ENCODE measurements at places on chromosomes 12 and 14. TPM values are rescaled to one million over a fixed set of nuclear protein-coding genes. Genes with fewer than 3 reads are reported as not detected.

- no peaks in the 10 kb centered on the region for H3K36me3 ChIP-seq
- DNase-seq = peak; percentile 66
- peak overlapping the region; percentile 75 for H3K27ac ChIP-seq
- peaks cover 21% of the 10 kb centered on the region for H3K4me1 ChIP-seq
- H3K27me3 ChIP-seq = no peaks in the 10 kb centered on the region
Observed at GRCh38 chr14:22886500-22887259, 3.7 kb downstream of the REM2 start.

- H3K4me3 ChIP-seq = no peak overlapping the region
- no peaks in the 10 kb centered on the region for H3K4me1 ChIP-seq
- no peak for DNase-seq
Observed at GRCh38 chr14:75083271-75083670, 13.8 kb downstream of the ZC2HC1C start.

DNA sequence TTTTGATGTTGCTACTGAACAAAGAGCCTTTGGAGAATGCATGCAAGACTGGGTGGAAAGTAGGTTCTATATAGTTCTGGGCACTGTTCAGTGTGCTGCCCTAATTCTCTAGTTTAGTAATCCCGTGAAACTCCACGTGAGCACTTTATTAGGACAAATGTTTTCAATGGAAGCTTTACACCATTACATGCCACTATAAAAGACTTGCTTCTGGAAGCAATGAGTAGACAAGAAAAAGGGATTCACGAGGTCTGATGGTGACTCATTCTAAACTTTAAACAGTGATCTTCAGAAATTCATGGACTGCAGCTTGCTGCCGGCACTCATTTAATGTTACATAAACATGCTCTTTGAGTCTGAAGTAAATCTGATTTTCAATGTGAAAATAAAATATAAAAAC lies 22.3 kb downstream of the ATG14 start:
- DNase-seq = no peak
- H3K36me3 ChIP-seq = no peaks in the 10 kb centered on the region
- H3K27ac ChIP-seq = no peak overlapping the region
- H3K4me3 ChIP-seq = no peak overlapping the region
- H3K4me1 ChIP-seq = peaks cover 5% of the 10 kb centered on the region

- H3K36me3 ChIP-seq = no peaks in the 10 kb centered on the region
- no peaks in the 10 kb centered on the region for H3K27me3 ChIP-seq
- H3K27ac ChIP-seq = peak overlapping the region; percentile 94
- H3K4me3 ChIP-seq = peak overlapping the region; percentile 69
- DNase-seq = peak; percentile 49
Observed at GRCh38 chr14:71320734-71321573, 413.7 kb downstream of the PCNX1 start.

DNA sequence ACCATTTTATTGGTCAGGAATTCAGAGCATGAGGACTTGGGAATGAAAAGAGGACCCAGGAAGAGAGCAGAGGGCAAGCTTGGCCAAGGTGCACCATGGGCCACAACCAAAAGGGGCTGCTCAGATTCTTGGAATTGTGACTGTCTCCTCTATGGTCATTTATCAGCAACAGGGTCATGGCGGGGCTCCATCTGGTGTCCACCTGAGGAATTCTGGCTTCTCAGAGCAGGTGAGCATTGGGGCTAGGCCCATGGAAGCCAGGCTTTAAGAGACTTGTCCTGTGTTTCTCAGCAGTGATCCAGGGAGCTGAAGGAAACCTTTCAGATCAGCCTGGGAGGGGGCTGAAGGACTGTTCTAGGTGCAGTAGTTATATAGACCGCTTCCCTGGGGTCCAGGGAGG lies 2.6 kb upstream of the RIN3 start:
- peaks cover 13% of the 10 kb centered on the region for H3K4me1 ChIP-seq
- no peak for DNase-seq
- H3K36me3 ChIP-seq = no peaks in the 10 kb centered on the region
- no peaks in the 10 kb centered on the region for H3K27me3 ChIP-seq

DNA sequence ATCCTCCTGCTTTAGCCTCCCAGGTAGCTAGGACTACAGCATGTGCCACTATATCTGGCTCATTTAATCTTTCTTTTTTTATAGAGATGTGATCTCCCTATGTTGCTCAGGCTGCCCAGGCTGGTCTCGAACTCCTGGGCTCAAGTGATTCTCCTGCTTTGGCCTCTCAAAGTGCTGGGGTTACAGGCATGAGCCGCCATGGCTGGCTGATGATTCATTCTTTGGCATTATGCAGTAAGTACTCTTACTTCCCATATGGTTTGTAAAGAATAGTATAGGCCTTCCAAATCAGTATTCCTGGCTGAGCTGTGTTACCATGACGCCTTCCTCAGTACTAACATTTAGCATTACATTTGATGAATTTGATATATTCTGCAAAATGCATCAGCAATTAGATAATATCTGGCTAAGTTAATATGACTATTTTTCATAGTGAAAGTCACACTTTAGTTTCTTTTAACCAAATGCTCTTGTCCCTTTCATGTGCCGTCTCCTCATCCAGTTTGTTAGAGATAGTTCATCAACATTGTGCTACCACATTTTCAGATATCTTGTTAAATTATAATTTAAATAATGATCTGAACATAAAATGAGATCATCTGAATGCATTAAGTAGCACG lies 3.2 kb upstream of the MIA2 start:
- H3K27ac ChIP-seq = no peak overlapping the region
- no peak for DNase-seq
- peaks cover 40% of the 10 kb centered on the region for H3K4me1 ChIP-seq
- no peaks in the 10 kb centered on the region for H3K36me3 ChIP-seq
- H3K27me3 ChIP-seq = no peaks in the 10 kb centered on the region

- H3K4me1 ChIP-seq = no peaks in the 10 kb centered on the region
- no peak overlapping the region for H3K27ac ChIP-seq
- H3K27me3 ChIP-seq = no peaks in the 10 kb centered on the region
- no peaks in the 10 kb centered on the region for H3K36me3 ChIP-seq
- DNase-seq = no peak
- no peak overlapping the region for H3K4me3 ChIP-seq
Observed at GRCh38 chr12:124140944-124141486, 153.9 kb upstream of the RFLNA start.

- no peak overlapping the region for H3K4me3 ChIP-seq
- no peaks in the 10 kb centered on the region for H3K36me3 ChIP-seq
- peaks cover 73% of the 10 kb centered on the region for H3K4me1 ChIP-seq
- no peak for DNase-seq
- H3K27ac ChIP-seq = peak overlapping the region; percentile 62
Observed at GRCh38 chr12:44848703-44849085, 27.4 kb downstream of the NELL2 start.

GRCh38 chr12:68804657-68805591 lies 3.1 kb upstream of the MDM2 start:
- no peak for DNase-seq
- no peak overlapping the region for H3K27ac ChIP-seq
- no peak overlapping the region for H3K4me3 ChIP-seq
- H3K27me3 ChIP-seq = no peaks in the 10 kb centered on the region
- peaks cover 13% of the 10 kb centered on the region for H3K4me1 ChIP-seq
- no peaks in the 10 kb centered on the region for H3K36me3 ChIP-seq

DNA sequence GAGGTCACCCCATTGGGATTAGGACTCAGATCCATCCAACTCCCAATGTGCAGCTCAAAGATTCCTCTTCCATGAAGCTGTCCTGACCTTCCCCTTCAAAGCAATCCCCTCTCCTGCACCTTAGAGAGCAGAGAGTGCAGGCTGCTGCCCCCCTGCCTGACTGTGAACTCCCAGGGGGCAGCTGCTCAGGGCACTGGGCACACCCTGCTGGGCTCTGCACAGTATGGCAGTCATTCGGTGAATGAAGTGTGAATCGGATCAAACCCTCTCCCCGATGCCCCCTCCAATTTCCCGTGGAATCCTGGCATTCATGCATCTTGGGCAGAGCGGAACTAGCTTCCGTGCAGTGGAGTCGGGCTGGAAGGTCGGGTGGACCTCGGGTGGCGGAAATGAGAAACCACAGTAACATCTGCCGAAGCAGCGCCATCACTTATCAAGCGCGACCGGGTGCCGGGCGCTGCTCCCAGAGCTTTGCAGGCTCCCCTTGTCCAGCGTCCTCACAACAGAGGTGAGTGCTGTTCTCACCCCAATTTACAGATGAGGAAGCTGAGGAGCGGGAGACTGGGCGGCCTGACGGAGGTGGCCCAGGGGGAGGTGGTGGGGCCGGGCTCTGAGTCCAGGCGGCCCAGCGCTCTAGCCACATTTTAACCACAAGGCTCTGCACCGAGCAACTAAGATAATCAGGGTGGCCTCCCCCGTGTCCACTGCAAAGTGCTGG lies 14.7 kb downstream of the GALNT9 start:
- H3K27me3 ChIP-seq = no peaks in the 10 kb centered on the region
- H3K4me3 ChIP-seq = no peak overlapping the region
- no peak for DNase-seq
- no peak overlapping the region for H3K27ac ChIP-seq
- H3K36me3 ChIP-seq = no peaks in the 10 kb centered on the region

DNA sequence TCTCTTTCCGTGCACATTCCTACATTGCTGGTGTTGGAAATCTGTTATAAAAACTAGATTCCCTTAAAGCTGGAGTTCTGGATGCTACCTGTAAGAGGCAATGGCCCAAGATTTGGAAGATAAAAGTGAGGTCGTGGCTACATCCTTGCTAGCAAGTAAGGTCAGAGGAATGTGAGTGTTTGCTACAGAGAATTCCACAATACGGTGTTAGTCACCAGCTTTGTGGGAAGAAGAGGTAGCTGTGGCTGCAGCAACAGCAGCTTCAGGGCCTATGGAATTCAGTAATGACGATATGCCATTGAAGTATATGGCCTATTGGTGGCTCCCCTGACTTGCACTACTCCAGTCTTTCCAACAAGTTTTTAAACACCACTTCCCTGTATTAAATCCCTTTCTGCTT lies 227.7 kb upstream of the TMEM260 start:
- H3K27me3 ChIP-seq = no peaks in the 10 kb centered on the region
- no peak overlapping the region for H3K4me3 ChIP-seq
- no peak for DNase-seq
- H3K27ac ChIP-seq = no peak overlapping the region
- H3K36me3 ChIP-seq = no peaks in the 10 kb centered on the region
- H3K4me1 ChIP-seq = no peaks in the 10 kb centered on the region

- DNase-seq = no peak
- no peaks in the 10 kb centered on the region for H3K27me3 ChIP-seq
- no peaks in the 10 kb centered on the region for H3K4me1 ChIP-seq
- H3K4me3 ChIP-seq = no peak overlapping the region
- no peak overlapping the region for H3K27ac ChIP-seq
- H3K36me3 ChIP-seq = no peaks in the 10 kb centered on the region
Observed at GRCh38 chr14:53875324-53875897, 81.2 kb downstream of the BMP4 start.

DNA sequence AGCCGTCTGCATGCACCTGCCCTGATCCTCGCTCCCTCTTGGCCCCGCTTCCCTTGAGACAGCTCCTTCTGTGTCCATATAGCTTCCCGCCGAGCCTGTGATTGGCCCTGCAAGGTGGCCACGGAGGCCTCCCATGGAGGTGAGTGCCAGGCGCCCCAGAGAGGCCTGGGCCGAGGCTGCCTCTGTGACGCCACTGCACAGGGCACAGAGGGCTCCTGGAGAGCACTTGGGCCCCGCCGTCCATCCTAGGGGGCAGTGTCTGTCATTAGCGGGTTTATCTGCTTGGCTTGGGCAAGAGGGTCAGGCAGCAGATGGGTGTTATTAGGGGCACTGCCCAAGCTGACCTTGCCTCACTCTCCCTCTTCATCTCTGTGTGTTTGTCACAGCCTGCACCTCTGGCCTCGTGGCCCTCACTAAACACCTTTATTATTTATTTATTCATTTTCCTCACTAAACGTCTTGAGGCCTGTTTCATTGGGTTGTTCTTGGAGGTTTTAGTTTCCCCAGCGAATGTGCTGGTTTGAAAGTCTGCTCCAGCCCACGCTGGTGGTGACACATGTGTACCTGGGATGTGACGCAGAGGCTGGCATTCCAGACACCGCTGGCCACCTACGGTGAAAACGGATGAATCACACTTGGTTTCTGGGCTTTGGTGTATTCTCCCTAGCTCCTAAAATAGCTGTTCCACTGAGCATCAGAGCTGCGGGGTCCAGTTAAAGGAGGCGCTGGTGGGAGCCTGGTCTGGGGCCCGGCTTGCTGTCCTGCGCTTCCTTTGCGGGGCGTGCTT lies 5.9 kb downstream of the ZFYVE21 start:
- DNase-seq = no peak
- H3K27ac ChIP-seq = no peak overlapping the region
- H3K4me1 ChIP-seq = peaks cover 5% of the 10 kb centered on the region
- no peaks in the 10 kb centered on the region for H3K36me3 ChIP-seq
- H3K27me3 ChIP-seq = no peaks in the 10 kb centered on the region

- no peaks in the 10 kb centered on the region for H3K4me1 ChIP-seq
- H3K27ac ChIP-seq = no peak overlapping the region
- no peak overlapping the region for H3K4me3 ChIP-seq
Observed at GRCh38 chr12:30155001-30155730, 371.4 kb upstream of the TMTC1 start.

DNA sequence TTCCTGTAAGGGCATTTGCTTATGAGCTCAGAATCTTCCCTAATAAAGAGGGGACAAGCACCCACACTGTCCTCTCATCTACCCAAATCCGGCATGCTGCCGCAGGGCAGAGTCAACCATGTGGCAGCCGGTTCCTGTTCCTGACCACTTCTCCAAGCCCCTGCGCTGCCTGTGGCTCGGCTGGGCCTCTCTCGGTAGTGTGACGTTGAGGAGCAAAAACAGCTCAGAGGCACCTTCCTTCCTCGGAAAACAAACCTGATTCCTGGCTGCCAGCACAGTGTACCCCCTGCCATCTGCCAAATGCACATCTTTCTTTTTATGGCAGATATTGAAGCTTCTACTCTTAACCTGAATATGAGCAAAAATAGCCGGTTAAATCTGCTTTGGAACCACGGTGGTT lies 50.5 kb downstream of the CFAP251 start:
- H3K27ac ChIP-seq = no peak overlapping the region
- H3K27me3 ChIP-seq = no peaks in the 10 kb centered on the region
- no peaks in the 10 kb centered on the region for H3K36me3 ChIP-seq

DNA sequence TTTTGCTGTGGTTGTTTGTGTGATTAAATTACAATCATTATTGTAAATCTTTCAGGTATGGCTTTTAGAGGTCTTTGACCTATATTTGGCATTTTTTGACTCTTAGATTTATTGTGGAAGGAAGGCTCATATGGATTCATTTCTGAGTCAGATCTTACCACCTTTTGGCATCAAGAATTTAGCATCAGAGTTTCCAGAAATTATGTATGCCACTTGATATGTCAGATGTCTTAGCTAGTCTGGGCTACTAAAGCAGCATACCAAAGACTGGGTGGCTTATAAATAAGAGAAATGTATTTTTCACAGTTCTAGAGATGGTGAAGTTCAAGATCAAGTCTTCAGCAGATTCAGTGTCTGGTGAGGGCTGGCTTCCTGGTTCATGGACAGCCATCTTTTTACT lies 129.5 kb upstream of the PZP start:
- H3K27me3 ChIP-seq = no peaks in the 10 kb centered on the region
- no peak overlapping the region for H3K27ac ChIP-seq
- H3K4me1 ChIP-seq = peaks cover 8% of the 10 kb centered on the region
- DNase-seq = no peak

- no peaks in the 10 kb centered on the region for H3K4me1 ChIP-seq
- H3K36me3 ChIP-seq = no peaks in the 10 kb centered on the region
- DNase-seq = no peak
- H3K27ac ChIP-seq = no peak overlapping the region
- H3K27me3 ChIP-seq = no peaks in the 10 kb centered on the region
Observed at GRCh38 chr14:99781091-99781490, 12.1 kb upstream of the EML1 start.

The PIWIL1 gene
- not detected for total RNA-seq

The RCOR1 gene
- 26.7 TPM for total RNA-seq

The KRT81 gene
- total RNA-seq = not detected

The RPL10L gene
- total RNA-seq = not detected

The ATF7 gene
- 21.9 TPM for total RNA-seq

The AVPR1A gene
- not detected for total RNA-seq

The CISTR gene
- not detected for total RNA-seq

The TGM1 gene
- 7.7 TPM for total RNA-seq

The PLCZ1 gene
- not detected for total RNA-seq

The SLC6A15 gene
- total RNA-seq = not detected

The RNASE7 gene
- total RNA-seq = not detected

The GPR84 gene
- total RNA-seq = 13.1 TPM

Measured in naive thymus-derived CD4-positive, alpha-beta T cell (primary cell).